ENCODE measurements at places on chromosomes 2 and 18.

DNA sequence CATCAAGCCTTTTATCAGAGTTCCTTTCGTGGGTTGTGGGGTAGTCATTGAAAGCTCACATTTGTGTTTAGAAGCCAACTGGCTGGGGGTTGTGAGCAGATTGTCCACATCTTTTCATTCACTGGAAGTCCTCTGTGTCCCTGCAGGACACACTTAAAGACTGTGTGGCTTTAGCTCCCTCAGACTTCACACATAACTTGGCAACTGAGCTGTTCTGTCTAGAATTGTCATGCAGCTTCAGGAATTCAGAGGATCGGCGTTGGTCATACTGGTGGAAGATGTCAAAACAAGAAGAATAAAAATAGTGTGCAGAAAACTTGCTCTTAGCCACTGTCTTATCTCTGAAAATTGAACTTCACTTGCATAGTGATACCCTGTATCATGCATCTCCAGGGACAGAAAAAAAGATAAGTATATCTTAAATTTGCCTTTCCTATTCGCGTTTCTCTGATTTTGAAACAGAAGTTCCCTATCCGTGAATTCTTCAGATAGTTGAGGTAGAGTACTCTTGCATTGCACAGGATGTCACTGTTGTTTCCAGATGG, 49.6 kb downstream of the TRAPPC12 start:
- no peak for DNase-seq

- DNase-seq = no peak
Observed at GRCh38 chr2:47266939-47267710, 112.0 kb upstream of the STPG4 start.

DNA sequence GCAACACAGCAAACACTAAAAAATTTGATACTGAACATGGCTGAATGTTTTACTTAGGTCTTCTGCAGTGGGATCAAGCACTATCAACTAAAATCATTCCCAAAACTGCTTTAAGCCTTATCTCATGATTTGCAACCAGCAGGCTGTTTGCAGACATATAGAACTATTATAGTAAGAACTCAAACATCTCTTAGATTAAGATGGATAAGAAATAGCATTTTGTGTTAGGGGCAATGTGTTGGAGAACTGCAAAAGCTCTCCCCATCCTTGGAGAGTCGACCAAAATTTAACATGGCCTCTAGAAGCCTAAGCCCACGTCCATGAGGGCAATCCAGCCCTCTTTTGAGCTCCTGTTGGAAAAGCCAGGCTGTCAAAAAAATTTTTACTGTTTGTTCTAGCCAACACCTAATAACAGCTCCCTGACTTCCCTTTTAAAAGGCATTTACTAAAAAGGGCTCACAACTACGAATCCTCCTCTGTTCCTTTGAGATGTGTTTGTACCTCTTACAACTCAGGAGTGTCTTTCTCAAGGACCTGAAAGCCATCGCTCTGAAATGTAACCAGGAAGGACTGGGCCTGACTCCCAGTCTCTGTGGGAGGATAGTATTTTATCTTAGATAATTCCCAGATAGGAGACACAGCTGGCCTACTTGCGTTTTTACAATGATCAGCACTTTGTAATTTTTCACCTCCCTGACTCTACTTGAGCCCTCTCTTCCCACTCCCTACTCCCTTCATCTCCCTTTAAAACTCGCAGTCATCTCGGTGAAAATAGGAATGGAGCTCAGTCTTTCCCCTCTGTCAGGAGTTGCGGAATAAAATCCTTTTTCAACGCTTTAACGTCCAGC, 1.4 kb downstream of the KRCC1 start:
- no peak for DNase-seq

GRCh38 chr2:136582628-136583205, 182.6 kb upstream of the THSD7B start:
- no peak for DNase-seq

DNA sequence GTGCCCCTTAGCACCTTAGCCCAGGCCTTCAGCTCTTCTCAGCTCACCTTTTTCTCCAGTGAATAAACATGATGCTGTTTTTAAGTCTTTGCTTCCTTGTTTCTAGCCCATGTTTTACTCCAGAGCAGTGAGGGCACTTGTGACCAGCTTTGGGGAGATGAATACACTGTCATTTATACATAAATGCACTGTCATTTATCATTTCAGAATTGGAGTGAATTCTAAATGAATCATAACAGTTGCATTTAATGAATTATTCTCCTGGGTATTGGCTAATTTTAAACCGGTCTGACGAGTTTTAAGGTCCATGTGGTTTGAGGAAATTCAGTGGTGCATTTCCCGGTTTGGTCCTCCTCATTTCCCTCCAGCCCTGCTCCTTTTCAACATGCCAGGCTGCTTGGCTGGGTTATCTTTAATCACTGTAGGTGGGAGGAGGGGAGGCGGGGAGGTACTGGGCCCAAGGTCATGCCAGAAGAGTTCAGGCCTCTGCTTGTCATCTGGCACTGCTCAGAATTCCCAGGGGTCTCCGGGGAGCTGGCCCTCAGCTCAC, 23.9 kb downstream of the PRKCE start:
- peak; percentile 76 for DNase-seq

- no peak for DNase-seq
Observed at GRCh38 chr2:187552381-187552780, 1.9 kb downstream of the TFPI start.

DNA sequence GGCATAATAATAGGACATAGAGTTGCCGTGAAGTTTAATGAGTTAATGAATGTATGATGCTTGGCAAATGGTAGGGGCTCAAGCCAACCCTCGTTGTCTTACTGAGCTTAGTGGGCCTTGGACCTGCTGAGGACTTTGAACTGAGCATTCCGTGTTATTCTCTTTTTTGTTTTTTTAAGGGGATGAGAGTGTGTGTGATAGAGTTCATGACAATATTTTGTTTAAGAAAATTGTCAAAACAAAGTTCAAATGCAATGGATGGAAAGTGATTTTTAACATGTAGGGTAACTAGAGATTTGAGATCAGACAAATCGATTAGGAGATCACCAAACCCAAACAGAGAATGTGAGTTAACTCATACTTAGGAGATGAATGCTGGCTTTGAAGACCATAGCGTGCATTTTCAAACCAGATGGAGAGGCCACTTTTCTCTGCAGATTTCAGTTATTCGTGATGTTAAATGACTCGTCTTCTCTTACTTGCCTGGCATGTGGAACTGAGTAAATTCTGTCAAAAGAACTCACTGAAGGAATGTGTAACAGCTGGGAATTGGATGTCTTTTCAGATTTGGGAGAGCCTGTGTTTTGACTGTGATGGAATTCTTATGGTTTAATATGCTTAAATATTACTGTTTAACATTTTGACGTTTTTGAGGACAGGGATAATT, 88.7 kb downstream of the NEDD4L start:
- DNase-seq = no peak

- no peak for DNase-seq
Observed at GRCh38 chr18:67969458-67969857, 452.9 kb upstream of the DSEL start.

- DNase-seq = peak; percentile 71
Observed at GRCh38 chr2:240460253-240460711, 24.8 kb downstream of the GPC1 start.

- DNase-seq = no peak
Observed at GRCh38 chr2:111940333-111941196, 42.2 kb downstream of the MERTK start.

DNA sequence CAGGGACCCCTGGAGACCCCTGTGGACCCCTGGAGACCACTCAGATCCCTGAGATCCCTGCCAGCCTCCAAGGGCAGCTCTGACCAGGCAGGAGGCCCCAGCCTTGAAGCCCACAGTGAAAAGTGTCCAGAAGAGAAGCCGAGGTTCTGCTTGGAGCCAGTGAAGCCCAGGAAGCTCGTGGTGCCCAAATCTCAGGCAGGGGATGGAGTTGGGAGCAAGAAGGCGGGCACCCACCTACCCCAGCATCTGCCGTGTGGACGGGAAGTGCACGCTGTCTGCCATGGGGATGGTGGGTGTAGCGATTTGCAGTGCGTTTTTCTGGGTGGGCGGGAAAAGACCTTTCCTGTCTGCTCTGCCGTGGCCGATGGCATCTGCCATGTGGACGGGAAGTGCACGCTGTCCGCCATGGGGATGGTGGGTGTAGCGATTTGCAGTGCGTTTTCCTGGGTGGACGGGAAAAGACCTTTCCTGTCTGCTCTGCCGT, 120.6 kb upstream of the CTDP1 start:
- no peak for DNase-seq

DNA sequence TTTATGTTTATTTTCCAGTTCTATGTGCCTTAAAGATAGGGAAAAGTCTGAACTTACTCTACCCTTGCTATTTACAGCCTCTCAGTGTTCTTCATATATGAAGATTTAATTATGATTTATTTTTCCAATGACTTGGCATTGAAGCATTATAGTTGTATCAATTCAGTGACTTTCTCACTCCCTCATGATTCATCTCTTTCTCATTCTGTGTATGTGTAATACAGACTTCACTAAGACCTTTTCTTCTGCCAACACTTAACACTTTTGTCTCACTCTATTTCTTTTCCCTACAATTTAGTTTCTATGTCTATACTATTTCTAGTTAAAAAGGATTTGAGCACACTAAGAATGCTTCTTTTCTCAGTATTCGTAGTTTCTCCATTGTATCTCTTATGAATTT, 1470.3 kb upstream of the ACVR2A start:
- no peak for DNase-seq

DNA sequence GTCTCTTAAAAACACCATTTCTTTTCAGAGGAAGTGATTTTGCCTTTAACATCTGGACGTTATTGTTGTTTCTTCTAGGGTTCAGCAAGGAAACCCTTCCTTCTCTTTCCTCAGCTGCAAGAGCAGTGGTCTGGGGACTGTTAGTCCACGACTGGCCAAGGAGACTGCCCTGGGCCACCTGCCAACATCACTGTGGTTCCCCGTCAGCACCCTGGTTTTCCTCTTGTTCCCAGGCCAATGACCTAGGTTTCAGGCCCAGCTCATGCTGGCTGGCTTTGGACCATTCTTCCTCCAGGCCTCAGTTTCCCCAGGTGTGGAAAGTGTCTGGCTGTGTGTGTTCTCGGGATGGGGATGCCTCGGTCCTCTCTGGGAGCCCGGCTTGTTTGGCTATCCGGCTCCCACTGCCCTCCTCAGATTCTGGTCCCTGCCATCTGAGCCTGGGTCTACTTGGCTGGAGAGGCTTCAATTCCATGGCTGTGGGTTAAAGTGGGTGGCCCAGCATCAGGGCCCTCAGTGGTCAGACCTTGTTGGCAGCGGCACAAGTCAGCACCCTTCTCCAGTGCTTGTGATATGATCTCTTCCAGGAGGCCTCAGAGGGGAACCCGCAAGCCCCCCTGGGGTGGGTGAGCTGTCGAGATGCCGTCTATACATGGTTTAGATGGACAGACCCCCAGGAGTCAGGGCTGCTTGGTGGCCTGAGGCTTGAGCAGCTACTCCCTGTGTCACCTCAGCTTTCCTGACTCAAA, 234.3 kb upstream of the HS6ST1 start:
- DNase-seq = no peak

DNA sequence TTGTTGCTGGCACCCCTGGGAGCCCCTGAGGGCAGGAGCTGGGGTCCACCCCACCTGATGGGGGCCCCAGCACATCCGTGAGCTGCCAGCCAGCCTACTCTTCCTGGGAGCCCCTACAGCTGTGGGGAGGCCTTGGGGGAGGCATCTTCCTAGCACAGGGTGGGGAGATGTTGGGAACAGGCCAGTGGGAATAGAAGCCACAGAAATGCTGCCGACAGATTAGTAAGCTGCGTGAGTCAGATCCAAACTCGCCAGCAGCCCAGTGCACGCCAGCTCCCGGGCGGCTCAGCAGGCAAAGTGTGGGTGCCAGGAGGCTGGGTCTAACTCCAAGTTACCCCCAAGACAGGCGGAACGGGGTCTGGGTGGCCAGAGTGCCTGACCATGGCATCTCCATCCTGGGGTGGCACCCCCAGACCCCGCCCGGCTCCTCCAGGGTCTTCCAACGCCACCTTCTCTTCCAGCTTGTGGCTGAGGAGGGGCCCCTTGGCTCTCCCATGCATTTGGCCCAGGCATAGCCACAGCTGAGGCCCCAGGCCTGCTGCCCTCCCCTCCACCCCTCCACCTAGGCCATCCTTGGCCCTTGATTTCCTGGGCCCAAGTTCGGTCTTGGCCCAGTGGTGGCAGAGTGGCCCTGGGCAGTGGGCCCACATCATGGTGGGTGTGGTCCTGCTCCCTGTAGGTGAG, 15.3 kb downstream of the CROCC2 start:
- DNase-seq = peak; percentile 24

- DNase-seq = no peak
Observed at GRCh38 chr2:196587739-196588138, 51.8 kb upstream of the CCDC150 start.

DNA sequence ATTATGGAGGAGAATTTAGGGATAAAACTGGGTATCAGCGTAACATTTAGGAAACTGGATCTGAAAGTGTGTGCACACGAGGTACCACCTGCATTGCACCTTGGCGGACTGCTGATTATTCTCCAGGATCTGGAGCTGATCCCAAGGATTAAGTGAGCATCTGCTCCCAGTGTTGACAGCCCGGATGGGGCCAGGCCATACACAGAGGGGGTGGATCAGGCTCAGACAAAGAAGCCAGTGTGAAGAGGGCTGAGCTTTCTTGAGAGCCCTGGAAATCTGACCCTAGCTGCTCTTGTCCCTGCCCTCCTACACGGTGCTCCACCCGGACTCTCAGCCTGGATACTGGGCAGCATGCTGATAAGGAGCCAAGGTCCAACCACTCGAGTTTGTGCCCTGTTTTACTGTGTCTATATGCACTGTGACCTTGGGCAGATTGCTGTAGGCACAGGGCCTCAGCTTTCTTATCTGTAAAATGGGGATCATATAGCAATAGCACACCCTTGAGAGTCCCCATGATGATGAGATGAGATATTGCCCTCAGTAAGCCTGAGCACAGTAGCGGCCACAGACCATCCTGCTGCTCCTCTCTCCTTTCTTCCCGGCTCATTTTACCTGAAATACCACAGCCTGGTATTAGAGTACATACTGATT, 396.8 kb upstream of the CELF4 start:
- no peak for DNase-seq

GRCh38 chr2:196160101-196160500, 11.3 kb downstream of the STK17B start:
- DNase-seq = no peak

DNA sequence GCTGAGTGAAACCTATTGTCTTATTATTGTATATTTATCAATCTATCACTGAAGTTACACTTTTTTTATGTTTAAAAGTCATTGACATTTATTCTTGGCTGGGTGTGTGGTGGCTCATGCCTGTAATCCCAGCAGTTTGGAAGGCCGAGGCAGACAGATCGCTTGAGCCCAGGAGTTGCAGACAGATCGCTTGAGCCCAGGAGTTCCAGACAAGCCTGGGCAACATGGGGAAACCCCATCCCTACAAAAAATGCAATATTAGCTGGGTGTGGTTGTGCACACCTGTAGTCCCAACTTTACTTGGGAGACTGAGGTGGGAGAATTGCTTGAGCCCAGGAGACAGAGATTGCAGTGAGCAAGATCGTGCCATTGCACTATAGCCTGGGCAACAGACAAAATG, 97.8 kb downstream of the EPC2 start:
- no peak for DNase-seq

Data from upper lobe of left lung (tissue), 6 donors.